ENCODE measurements at places on chromosomes 7 and 10.

DNA sequence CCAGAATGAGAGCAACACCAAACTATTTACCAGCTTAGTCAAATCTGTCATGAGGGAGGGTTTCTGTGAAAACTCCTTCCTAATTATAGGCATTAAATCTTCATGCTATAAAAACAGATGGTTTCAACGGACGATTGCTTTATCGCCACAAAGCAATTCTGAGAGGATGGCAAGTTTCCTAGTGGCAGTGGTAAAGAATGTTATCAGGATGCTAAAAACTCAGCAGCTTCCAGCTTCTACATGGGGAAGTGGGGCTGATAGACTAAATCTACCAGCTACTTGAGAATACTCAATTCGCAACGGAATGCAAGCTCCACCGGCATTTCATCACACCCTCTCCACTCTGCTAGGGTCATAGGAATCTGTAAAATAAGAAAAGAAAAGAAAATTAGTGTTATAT is 41.8 kb downstream of the JCAD start:
- DNase-seq: no peak

- DNase-seq: peak; percentile 70
Observed at GRCh38 chr10:122565766-122566206, 5.2 kb downstream of the DMBT1 start.

GRCh38 chr7:50693455-50694130 is 89.1 kb downstream of the GRB10 start:
- no peak for DNase-seq

DNA sequence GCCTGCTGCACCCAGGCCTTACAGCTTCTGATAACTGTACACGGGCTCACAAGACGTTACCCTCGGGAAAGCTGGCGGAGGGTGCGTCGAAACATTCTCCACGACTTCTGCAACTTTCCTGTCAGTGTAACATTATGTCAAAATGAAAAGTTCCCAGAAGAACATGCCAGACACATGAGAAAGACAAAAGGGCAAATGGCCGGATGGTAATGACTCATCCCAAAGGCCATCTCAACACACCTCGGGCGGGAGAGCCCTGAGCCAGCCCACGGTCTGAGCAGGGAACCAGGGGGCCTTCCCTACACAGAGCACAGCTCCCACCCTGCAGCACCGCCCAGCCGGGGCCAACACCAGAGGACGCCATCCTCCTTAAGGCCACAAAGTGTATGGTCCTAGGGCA is 118.7 kb downstream of the MAD1L1 start:
- no peak for DNase-seq

- DNase-seq: no peak
Observed at GRCh38 chr10:129192344-129193128, 274.5 kb upstream of the MGMT start.

- no peak for DNase-seq
Observed at GRCh38 chr7:100914879-100915447, 19.3 kb upstream of the ACHE start.

DNA sequence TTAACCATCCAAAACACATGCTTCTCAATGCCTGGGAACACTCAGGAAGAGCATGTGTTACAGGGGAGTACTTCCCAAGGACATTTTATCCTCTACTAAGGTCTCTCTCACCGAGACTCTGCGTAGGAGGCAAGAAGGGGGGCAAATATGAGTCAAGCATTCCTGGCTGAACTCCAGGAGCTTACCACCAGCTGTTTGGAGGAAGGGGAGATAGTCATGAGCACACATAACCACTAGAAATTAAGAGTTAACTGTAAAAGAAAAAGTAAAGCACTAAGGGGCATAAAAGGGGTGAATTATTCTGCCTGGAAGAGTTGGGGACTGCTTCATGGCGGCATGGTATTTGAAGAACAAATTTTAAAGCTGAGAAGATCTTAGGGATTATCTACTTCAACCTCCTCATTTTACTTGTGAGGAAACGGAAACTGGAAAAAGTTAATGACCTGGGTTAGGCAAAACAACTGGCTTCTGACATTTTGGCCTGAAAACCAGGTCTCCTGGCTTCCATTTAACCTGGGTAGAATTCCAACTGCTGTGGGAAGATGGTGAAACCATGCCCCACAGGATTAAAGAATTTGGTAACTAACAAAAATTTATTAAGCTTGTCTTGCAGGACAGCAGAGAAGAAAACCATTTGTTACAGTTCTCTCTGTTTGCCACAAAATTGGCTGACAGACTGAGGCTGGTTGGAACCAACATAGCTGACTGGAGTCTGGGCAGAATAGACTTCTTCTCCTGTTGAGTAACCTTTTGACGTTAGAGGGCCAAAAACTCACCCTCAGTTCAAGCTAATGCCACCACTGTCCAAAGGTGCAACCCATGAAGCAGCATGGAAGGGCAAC is 85.5 kb downstream of the SLC25A13 start:
- DNase-seq: no peak

- DNase-seq: no peak
Observed at GRCh38 chr10:71980181-71981014, 16.2 kb downstream of the CHST3 start.

- DNase-seq: no peak
Observed at GRCh38 chr7:66281678-66282590, 76.8 kb downstream of the TPST1 start.

- DNase-seq: no peak
Observed at GRCh38 chr10:94412449-94412848, 10.1 kb downstream of the TBC1D12 start.

DNA sequence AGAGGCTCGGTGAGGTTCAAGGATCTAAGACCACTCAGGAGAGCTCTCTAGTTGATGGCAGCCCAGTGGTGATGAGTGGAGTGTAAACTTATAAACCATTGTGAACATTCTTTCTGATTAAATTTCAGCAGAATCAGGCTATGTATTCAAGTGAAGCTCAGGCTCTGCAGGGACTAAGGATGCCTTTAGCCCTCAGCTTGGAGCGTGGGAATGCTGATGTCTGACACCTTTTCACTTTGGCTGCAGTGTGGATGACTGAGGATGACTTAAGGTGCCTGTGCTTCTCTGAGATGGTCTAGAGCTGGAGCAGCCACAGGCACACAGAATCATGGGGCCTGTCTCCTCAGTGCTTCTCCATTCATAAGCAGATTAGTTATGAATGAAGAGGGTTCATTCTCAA is 150.4 kb downstream of the SORCS3 start:
- no peak for DNase-seq

GRCh38 chr7:100170101-100170897 is 1.9 kb upstream of the GAL3ST4 start:
- DNase-seq: no peak

- no peak for DNase-seq
Observed at GRCh38 chr7:149716932-149717307, 56.5 kb downstream of the ZNF467 start.

GRCh38 chr7:130381468-130382312 is 1.4 kb downstream of the CPA1 start:
- DNase-seq: no peak

DNA sequence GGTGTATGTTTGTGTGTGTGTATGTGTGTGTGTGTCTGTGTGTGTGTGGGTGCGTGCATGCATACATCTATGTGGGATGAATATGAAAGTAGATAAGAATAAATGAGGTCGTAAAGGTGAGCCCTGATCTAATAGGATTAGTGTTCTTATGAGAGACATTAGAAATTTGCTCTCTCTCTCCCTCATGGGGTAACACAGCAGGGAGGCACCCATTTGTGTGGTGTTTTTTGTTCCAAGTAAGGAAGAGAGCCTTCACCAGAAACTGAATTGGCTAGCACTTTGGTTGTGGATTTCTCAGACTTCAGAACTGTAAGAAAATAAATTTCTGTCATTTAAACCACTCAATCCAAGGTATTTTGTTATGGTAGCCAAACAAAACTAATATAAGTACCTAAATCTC is 353.7 kb upstream of the CHRM2 start:
- DNase-seq: no peak

- DNase-seq: no peak
Observed at GRCh38 chr7:7104971-7105370, 77.4 kb upstream of the C1GALT1 start.

GRCh38 chr7:103524042-103524907 is 78.3 kb upstream of the SLC26A5 start:
- no peak for DNase-seq

DNA sequence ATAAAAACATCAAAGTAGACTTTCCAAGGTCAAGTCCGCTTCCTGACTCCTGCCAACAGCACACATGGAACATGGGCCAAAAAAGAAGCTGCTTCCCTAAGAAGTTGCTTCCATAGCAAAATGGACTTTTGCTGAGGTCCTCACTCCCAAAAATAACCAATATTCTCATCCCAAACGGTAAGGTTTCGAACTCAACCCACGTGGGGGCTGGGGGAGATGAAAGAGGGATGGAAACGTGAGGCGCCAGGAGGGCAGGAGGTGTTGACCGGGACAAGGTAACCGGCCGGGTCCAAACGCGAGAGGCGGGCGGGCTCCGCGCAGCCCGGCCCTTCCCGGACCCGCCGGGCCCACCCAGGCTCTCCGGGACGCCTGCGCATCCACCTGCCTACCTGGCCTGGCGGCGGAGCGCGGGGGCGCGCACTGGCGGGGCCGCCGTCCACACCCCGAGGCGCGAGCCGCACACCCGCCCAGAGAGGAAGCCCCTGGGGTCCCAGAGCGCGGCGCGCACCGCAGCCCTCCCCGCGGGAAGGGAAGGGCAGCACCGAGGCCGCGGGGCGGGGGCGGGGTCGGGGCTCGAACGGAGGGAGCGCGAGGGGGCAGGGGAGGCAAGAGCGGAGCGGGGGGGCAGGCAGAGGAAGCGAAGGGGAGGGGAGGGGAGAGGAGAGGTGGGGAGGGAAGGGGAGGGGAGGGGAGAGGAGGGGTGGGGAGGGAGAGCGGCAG is 742 bp downstream of the LMBR1 start:
- peak; percentile 49 for DNase-seq

DNA sequence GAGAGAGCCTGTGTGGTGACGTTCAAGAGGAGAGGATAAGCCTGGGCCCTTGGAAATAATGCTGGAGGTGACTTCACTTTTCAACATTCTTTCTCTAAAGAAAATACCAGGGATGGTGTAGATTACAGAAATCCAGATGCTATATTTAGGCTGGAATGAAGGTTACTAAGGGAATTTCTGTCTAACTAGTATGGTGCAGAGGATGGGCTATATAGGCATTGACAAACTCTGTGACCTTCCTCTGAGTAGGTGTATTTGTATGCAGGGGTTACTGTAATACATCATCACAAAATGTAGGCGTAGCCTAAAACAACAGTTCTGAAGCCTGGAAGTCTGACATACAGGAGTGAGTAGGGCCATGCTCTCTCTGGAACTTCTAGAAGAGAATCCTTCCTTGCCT is 155.3 kb upstream of the INHBA start:
- DNase-seq: no peak

- DNase-seq: no peak
Observed at GRCh38 chr7:22596763-22597400, 96.9 kb upstream of the STEAP1B start.

DNA sequence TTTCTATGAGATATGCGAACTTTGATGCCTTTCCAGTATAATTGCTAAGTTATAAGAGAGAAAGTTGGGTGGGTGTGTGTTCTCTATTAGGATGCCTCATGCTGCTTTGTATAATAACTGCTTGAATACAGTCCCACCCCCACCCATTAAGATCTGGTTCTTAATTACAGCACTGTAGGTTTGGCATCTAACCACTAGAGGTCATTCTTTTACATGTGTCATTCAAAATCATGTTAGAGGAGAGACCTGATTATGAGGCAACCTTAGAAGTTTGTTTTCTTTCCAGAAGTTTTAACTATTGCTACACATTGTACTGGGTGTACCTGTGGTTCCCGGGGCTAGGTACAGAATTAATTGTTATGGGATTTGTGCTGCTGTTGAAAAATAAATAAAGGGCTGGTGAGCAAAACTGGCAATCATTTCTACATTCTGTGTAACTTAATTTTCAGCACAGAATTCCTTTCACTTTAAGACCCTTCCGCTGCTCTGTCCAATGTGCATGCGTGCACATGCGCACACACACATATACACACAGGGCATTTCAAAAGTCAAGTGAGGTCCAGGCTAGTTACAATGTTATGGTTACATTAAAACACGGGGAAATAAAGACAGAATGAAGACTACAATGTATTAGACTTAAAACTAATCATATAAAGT is 1156.3 kb downstream of the SORCS3 start:
- peak; percentile 0 for DNase-seq
